ENCODE measurements at places on chromosomes 6 and 20.
A peak's percentile ranks its signal among the peaks of the same experiment; 100 is the strongest.

- DNase-seq: no peak
Measured at GRCh38 chr6:9100869-9101580, 665.7 kb upstream of the SLC35B3 start.

DNA sequence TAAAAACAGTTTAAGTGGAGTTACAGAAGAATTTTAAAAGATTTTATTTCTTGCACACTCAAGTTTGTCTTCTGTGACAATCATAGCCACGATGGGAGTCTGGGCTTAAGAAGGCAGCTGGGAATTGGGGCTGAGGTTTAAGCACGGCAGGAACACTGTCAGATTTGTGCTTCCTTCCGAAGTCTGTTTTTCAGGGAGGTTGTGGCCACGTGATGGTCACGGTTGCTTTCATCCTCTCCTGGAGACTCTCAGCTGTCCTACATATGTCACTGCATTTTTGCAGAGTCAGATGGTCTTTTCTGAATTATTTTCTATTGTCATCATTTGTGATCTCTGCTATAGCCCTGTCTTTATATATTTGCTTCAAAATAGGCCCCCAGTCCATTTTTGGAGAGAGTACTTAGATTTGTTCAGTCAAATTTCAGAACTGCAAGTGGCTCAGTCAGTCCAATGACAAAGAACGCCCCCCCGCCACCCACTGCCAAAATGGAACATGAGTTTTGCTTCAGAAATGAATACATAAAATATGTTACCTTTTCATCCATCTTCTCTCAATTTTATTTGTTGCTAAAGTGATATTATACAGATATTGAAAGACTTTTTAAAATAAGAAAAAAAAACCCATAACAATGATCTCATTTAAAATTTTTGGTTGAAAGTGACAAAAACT lies 111.8 kb upstream of the ZFP64 start:
- DNase-seq: no peak

GRCh38 chr6:13362412-13362811 lies 34.1 kb upstream of the TBC1D7 start:
- DNase-seq: no peak

DNA sequence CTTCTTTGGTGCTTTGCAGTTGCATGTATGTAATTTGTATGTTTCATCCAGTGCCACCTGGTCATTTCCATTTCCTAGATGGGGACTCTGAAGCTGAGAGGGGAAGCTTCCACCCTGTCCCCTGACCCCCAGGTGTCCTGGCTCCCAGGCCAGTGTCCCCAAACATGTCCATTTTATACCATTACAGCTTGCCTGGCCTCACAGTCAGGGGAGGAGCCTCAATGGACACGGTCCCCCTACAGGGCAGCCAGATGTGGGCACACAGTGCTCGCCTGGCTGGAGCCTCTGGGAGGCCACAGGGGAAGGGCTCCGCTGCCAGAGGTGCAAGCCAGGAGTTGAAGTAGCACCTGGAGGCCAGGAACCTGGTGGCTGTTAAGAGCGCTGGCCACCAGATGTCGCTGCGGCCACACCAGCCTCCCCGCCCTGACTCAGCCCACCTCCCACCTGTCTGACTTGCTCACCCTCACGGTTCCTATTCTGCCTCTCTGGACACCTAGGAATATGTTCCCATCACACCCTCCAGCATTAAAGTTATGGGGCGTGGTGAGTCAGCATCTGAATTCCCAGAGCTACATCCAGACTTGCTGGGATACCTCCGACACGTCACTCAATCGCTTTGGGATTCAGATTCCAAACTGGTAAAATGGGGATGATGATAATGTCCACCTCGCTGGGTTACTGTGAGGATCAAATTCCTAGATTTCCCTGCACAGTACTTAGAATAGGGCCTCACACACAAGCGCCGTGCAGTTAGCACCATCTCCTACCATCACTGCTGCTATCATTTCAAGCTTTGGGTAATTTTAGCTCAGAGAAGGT lies 107.4 kb downstream of the SULF2 start:
- no peak for DNase-seq

GRCh38 chr6:6333501-6333900 lies 13.0 kb upstream of the F13A1 start:
- no peak for DNase-seq

DNA sequence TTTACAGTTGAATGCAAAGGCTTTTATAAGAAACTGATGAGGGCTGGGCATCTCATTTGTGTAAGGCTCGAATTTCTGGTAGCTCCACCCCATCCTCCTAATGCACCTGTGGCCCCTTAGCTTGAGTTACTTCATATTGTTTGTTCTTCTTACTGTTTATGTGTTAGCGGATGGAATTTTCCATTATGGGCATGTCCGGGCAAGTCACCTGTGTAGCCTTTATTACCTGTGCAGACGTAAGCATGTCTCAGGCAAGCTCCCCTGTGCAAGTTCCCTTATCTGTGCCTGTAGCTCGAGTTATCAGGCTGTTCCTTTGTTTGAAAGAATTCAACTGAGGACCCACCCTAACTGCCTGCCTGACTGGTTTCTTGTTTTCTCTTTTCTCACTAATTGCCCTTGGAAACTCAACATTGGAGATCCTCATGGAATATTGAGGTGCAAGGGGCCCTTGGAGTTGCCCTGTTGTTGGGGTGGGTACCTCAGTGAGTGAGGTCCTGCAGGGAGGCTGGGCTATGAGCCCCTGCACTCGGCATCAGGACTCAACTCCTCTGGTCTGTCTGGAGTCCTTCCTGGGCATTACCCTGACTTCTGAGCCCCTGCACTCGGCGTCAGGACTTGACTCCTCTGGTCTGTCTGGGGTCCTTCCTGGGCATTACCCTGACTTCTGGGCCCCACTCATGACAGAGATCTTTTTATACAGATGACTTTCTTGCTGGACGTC lies 207.9 kb upstream of the SULF2 start:
- DNase-seq: no peak

GRCh38 chr6:139367810-139368351 lies 6.6 kb downstream of the CITED2 start:
- no peak for DNase-seq

GRCh38 chr6:149455031-149455732 lies 29.6 kb downstream of the ZC3H12D start:
- no peak for DNase-seq

GRCh38 chr20:48622421-48622820 lies 205.4 kb downstream of the PREX1 start:
- no peak for DNase-seq

GRCh38 chr20:45258664-45259063 lies 4.3 kb upstream of the SLPI start:
- DNase-seq: no peak

DNA sequence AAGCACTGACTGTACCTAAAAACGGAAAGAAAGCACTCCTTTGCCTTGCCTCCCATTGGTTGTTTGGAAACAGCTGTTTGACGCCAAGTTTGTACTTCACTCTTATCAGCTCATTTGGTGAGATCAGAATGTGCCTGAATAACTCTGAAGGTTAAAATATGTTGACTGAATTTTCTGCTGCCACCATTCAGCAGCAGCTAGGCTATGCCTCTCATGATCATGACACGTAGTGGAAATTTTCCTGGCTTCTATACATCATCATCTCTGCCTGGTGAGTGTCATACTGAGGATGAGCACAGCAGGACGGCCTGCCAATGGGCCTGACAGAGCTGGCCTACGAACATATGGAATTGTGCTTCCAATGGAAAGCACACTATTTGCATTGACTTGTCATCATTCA lies 704.9 kb upstream of the CITED2 start:
- DNase-seq: no peak

GRCh38 chr6:82571455-82571854 lies 207.8 kb downstream of the TPBG start:
- DNase-seq: no peak

- DNase-seq: no peak
Measured at GRCh38 chr6:99219788-99220187, 129.7 kb downstream of the FAXC start.

- no peak for DNase-seq
Measured at GRCh38 chr6:160789263-160790027, 87.4 kb downstream of the PLG start.

- DNase-seq: no peak
Measured at GRCh38 chr20:32506721-32507120, 78.4 kb downstream of the NOL4L start.

- DNase-seq: no peak
Measured at GRCh38 chr20:17202673-17203072, 24.2 kb upstream of the PCSK2 start.

- no peak for DNase-seq
Measured at GRCh38 chr6:1705183-1705582, 95.5 kb downstream of the FOXC1 start.

- no peak for DNase-seq
Measured at GRCh38 chr6:128403618-128404444, 116.6 kb downstream of the PTPRK start.

DNA sequence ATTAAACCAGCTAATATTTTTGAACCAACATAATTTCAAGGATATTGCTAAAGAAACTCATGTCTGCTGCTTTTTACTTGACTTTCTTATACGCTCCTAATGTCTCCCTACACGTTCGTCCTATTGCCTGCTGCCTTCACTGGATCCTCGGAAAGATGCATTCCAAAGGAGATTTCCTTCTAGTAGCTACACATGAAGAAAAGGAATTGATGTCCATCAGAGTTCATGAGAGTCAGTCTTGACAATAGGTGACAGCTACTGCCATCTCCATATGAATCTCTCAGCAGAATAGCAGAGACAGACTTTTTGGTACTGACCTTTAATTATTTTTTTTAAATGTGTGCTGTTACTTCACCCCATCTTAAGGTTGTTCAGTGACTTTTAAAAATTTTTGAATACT lies 24.2 kb upstream of the COL9A1 start:
- DNase-seq: no peak

GRCh38 chr6:88119769-88120168 lies 46.4 kb downstream of the CNR1 start:
- DNase-seq: peak; percentile 2

DNA sequence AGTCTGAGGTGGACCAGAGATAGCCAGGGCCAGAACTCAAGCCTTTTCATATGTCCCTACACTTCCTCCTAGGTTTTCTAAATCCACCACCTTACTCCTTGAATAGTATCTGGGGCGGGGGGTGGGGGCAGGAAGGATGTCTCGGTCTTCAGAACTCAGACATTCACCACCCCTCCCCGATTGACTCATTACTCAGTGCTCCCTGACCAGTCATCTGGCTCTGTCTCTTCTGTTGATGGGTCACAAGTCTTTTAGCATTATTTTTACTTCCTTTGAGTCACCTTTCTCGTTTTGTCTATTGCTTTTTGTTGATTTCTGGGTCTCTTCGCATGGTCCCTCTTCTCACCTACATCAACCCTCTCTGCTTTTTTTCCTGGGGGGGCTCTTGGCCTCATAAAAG lies 23.3 kb downstream of the NOX3 start:
- no peak for DNase-seq

DNA sequence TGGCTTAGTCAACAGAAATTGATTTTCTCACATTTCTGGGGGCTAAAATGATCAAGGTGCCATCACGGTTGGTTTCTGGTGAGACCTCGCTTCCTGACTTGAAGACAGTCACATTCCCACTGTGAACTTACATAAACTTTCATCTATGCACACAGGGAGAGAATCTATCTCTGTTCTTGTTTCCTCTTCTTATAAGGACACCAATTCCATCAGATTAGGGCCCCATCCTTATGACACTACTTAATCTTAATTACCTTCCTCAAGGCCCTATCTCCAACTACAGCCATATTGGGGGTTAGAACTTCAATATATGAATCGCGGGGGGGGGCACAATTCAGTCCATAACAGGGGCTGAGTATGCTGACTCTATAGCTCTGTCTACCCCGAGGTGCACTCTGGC lies 10.6 kb upstream of the SCGN start:
- DNase-seq: no peak

DNA sequence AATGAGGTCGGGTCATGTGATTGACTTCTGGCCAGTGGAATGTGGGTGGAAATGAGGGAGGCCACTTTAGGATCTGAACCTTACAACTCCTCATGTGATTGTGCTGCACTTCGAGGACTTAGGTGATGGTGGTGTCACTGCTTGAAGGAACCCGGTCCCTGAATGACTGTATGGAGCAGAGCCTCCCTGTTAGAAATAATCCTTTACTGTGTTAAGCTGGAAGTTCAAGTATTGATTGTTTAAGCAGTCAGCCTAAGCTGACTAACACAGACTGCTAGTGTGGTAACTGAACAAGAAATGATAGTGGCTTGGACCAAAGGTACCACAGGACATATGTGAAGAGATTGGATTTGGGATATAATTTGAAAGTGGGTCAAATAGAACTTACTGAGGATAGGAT lies 138.0 kb downstream of the OPN5 start:
- no peak for DNase-seq

DNA sequence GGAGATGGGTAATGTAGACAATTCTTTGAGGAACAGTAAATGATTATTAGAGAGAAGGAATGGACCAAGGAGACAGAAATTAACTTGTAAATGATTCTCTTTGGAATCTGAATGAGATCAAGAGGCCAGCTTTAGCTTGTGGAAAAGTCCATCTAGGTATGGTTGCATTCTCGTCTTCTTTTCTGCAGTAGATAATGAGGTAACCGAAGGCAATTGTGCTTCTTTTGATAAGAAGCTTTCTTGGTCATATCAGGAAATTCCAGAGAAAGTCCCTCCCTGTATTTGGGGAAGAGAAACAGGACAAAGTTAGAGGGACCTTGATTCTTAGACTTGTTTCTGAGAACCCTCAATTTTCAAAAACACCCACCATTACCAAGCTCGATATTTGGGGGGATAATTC lies 109.1 kb upstream of the PRSS16 start:
- no peak for DNase-seq

GRCh38 chr20:58649288-58650180 lies 1.5 kb upstream of the STX16 start:
- DNase-seq: no peak

DNA sequence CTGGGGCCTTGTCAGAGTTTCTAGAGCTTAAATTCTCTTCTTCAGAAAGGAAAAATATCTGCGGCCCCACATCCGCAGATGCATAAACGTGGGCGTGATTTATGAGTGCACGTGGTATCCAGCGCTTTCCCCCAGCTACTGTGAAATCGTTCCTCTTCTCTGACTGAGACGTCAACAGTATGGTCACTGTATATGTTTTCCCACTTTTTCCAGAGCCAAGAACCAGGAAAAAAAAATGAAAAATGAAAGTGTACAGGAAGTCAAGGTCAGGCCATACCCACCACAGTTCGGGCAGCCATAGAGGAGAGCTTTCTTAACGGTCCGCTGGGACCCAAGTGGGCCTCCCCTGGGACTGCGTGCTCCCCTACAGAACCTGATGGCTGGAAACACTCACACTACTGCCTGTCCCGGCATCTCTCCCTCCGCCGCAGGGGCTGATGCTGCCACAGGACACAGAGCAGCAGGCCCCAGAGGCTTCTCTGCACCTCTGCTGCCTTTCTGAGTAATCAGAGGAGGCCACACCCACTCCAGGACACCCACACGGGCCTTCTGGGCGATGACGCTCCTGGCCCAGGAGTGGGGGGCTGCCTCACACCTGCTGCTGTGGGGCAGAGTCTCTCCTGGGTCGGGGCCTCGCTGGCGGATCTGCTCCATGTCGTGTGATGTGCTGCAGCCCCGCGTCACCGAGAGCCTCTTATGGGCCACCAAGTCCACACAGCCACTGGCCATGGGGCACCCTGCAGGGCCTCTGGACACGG lies 16.4 kb upstream of the STX16 start:
- DNase-seq: peak; percentile 67

All from left renal pelvis (tissue), 4 donors.